Motor neuron (in vitro differentiated cells): ENCODE measurements at places on chromosomes 13 and 19. TPM values are rescaled to one million over a fixed set of nuclear protein-coding genes. Genes with fewer than 3 reads are reported as not detected.

Gene HIF3A
- total RNA-seq, result 5.6 and 5.7 TPM in 2 replicates

Gene CBARP
- total RNA-seq, result 6.2 and 9.6 TPM in 2 replicates

Gene FEM1A
- 2.5 and 3.0 TPM in 2 replicates for total RNA-seq

Gene SHD
- 45.0 and 52.7 TPM in 2 replicates for total RNA-seq

DNA sequence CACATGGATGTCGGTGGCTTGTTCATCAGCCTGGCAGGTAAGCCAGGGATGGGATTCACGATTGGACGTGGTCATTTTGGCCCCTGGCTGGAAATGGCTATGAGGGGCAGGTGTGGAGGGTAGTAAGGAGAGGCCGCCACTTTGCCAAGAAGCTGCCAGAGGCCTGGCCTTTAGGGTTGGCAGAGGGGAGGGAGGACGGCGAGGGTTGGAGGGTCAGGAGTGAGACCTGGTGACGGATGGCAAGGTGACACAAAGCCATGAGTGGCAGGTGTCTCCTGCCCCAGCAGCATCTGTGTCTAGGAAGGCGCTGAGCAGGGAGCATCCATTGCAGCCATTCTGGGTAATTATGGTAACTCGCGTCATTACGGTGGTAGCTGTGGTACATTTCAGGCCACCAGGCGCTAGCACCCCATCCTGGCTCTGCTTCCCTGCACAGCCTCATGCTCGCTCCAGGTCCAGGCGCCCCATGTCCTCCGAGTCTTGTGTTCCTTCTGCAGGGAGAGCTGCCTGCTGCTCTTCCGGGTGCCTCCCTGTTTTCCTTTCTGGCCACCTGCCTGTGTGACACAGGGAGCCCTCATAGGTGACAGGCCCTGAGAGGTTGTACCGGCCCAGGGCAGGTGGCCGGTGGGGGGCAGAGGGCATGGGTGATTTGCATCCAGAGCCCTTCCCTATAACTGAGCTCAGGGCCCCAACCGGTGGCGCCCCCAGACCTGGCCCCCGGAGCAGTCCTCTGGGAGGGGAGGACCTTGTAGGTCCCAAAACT is 4.2 kb downstream of the SSBP4 start:
- no peak for ATAC-seq

GRCh38 chr13:104140552-104140951 is 1074.3 kb upstream of the SLC10A2 start:
- no peak for ATAC-seq

- ATAC-seq, result no peak
Observed at GRCh38 chr19:1921825-1922224, 16.6 kb downstream of the ADAT3 start.

GRCh38 chr19:32613008-32613407 is 32.0 kb downstream of the PDCD5 start:
- ATAC-seq, result no peak
